ENCODE measurements at places on chromosomes 7 and 10.

GRCh38 chr7:91062713-91063112 is 201.5 kb upstream of the FZD1 start:
- DNase-seq, result no peak

- no peak for DNase-seq
Measured at GRCh38 chr10:76492026-76492425, 1060.6 kb downstream of the LRMDA start.

DNA sequence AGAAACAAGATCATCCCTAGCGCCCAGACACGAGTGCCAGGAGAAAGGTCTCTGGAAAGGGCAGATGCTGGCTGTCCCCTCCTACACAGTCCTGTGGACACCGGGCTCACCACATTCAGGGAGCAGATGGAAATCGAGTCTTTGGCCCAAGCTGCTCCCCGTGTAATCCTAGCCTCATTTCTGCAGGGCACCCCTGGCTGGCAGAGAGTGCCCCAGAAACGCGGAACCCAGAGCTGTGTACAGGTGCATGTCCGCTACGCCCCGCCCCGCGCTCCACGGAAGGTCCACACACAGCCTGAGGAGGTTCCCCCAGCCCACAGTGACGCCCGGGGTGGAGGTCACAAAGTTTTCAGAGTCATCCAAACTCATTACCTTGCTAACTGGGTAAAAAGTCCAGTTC is 202.8 kb downstream of the MAD1L1 start:
- DNase-seq, result no peak

DNA sequence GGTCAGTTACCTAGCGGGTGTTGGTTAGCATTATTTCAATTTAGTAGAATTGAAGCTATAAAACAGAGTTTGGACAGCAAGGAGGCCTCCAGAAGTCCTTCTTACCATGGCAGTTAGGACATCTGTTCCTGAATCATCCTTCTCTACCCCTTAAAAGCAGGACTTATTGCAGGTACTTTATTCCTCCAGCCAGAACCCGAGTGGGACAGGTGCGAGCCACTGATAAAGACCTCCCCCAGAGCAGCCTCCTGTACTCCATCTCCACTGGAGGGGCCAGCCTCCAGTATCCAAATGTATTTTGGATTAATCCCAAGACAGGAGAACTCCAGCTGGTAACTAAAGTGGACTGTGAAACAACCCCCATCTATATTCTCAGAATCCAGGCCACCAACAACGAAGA is 54.6 kb downstream of the CDHR3 start:
- DNase-seq, result no peak

GRCh38 chr7:108062250-108063014 is 59.5 kb upstream of the LAMB1 start:
- no peak for DNase-seq

DNA sequence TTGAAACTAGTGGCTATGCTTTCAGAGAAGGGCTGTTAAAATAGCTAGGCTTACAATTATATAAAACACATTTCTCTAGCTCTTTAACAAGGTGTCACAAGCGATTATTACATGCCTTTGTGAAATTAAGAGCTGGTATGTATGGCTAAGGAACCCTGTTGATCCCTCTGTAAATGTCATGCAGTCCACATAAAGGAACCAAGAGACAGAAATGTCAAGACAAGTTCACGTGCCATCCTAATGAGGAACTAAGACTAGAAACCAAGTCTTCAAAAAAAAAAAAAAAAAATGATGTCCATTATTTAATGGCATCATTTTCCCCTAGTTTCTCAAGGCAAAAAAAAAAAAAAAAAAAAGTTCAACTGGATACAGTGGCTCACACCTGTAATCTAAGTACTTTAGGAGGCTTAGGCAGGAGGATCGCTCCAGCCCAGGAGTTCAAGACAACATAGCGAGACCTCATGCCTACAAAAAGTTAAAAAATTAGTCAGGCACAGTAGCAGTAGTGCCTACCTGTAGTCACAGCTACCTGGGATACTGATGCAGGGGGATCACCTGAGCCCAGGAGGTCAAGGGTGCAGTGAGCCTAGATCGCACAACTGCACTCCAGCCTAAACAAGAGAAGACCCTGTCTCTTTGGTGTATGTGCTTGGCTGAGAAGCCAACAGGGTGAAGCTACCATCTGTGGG is 63.4 kb downstream of the SRPK2 start:
- no peak for DNase-seq

- no peak for DNase-seq
Measured at GRCh38 chr7:36128448-36129047, 24.5 kb upstream of the EEPD1 start.

DNA sequence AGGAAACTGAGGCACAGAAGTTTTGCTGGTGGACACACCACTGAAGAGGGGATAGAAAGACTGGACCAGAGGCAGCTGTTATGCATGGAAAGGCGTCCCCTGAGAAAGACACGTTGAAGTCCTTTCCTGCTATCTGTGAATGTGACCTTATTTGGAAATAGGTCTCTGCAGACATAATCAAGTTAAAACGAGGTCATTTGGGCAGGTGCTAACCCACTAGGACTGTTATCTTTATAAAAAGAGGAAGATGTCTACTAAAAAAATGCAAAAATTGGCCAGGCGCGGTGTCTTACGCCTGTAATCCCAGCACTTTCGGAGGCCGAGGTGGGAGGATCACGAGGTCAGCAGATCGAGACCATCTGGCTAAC is 31.6 kb downstream of the ELMO1 start:
- no peak for DNase-seq

GRCh38 chr10:32713560-32713959 is 244.5 kb downstream of the ITGB1 start:
- no peak for DNase-seq

DNA sequence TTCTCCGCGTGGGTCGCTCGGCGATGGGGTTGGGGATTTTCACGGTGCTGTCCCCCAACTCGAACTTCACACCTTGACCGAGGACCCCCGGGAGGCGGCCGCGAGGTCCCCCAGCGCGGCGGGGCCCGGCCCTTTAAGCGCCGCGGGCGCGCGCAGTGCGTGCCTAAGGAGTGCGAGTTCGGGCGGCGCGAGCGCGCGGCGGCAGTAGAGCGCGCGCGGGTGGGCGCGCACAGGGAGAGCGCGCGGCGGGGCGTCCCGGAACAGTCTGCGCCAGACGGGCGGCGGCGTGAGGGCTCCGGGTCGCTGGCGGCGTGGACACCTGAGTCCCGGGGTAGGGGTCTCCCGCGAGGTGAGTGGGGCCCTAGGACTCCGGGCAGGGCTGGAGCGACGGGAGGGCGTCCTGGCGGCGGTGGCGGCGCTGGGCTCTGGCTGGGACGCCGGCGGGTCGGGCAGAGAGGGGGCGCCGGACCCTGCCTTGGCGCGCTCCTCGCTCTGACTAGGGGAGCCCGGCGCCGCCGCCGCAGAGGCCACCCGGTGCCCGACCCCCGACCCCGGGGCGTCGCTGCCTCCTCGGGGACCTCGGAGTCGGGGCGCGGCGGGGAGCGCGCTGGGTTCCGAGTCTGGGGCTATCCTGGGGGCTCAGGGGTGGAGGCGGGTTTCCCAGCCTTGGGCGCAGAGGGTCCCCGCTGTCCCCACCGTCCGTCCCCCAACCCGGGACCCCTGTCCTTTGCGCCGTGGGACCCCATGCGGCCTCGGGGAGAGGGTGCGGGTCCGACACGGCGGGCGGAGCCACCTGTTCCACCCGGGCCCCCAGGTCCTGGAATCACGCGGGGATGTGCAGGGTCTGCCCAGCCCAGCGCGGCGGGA is at the start of gene PROSER2:
Gene PROSER2 (plus strand): TSS at position 235 of the 867 bp plus-strand sequence. CDS start 28,722 bp downstream, outside the sequence.
- DNase-seq, result no peak
